Foreskin keratinocyte (primary cell): ENCODE measurements at places on chromosomes 13 and 19.

DNA sequence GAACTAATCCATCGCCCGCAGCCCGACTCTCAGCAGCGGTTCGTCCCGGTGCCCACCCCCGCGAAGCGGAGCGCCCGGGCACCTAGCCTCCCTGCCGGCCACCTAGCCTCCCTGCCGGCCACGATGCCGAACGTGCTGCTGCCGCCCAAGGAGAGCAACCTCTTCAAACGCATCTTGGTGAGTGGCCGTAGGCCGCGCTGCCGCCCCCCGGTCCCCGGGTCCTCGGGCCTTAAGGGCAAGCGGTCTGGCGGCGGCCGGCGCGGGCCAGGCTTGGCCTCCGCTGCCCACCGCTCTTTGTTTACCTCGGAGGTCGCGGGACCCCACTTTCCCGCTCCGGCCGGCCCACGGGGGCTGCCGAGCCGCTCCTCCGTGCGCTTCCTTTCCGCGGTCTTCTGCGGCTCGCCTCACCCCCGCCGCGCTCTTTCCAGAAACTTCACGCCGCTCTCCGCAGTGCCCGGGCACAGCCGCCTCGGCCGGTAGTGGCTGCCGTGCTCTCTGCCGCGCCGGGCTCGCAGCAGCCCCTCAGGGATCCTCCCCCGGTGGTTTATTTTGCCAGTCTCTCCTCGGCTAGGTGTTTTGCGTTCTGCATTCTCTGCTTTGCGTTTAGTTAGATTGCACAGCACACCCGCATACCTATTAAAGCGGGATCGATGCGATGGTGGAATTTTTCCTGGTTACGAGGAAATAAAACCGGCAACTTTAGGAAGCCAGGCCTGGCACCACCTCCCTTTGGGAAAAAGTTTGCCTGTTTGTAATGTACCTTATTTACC is 524 bp downstream of the NAA16 start:
- no peak for DNase-seq

GRCh38 chr13:50801087-50801931 is 42.2 kb downstream of the DLEU7 start:
- DNase-seq, result peak; percentile 47

DNA sequence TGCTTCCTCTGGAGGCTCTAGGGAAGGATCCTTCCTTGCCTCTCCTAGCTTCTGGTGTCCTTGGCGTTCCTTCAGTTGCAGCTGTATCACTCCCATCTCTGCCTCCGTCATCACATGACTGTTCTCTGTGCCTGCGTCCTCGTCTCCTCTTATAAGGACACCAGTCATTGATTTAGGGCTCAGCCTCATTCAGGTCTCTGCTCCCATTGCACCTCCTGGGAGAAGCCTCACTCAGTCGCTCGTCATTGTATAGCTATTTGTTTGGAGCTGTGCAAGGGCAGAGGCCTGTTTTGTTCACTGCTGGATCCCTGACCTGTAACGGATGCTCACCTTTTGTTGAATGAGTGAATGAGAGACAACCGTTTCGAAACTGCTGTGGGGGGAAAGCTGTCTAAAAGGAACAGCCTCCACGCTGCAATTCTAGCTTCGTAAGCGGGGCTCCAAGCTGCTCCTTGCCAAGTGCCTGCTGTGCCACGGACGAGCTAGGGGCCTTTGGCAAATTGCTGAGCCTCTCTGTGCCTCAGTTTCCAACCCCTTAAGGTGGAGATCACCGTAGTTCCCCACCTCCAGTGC is 17.2 kb downstream of the BRSK1 start:
- DNase-seq, result no peak

DNA sequence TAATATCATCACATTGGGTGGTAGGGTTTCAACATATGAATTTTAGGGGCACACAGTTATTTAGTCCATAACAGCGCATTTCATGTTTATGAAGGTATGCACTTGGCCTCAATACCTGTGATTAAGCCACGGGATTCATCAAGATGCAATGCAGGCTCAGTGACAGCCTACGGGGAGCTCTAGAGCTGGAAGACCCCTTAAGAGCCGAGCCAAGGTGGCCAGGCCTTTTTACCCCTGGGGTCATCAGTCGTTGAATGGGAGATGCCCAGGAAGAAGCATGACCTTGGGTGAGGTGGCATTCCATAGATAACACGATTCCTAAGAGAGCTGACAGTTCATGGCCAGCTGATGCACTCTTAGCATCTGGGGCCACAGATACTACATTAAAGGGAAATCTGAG is 380.0 kb downstream of the ZNF536 start:
- no peak for DNase-seq
